ENCODE measurements at places on chromosomes 4 and X.

DNA sequence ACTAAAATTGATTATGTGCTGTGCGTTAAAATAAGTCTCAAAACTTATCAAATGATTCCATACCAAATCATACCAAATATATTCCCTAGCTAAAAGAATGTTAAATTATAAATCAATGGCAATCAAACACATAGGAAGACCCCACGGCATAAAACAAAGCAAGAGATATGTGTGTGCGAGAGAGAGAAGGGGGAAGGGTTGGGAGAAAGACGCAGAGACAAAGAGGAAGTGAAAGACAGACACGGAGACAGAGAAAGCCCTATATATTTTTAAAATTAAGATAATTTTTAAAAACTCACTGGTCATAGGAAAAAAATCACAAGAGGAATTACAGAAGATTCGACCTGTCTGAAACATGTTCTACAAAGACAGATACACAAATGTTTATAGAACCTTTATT, 371.4 kb downstream of the NLGN4X start:
- no peak for DNase-seq

DNA sequence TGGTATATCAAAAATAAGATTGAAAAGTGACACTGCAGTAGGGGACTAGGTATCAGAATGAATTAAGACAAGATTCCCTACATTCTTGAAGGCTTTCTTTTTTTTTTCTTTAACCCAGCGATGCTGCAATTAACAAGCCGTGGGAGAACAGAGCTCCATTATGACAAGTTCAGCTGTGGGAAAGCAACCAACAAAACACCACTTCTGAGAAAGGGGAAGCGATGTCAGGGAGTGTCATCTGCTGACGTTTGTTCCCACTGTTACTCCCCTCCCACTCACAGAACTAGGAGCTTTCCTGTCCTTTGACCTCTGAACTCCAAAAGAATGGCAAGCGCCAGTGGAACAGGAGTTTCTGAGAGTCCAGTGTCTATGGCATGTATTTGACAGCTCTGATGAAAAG, 90.2 kb upstream of the SLITRK2 start:
- no peak for DNase-seq

DNA sequence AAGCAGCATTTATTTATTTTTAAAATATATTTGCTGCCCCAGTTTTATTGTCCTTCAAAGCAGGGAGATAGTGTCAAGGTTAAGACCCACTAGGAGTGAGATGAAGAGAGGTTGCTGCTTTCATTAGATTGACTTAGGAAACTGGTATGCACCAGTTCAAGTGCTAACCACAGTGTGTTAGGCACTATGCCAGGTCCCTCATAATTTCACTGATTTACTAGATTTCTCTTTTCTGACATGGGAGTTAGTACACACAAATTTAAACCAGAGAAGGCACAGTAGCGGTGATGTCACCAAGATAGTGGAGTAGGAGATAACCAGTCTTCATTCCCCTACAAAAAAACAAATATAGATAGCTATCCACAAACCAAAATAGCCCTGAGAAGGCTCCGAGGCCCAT, 14.3 kb downstream of the RRAGB start:
- no peak for DNase-seq

DNA sequence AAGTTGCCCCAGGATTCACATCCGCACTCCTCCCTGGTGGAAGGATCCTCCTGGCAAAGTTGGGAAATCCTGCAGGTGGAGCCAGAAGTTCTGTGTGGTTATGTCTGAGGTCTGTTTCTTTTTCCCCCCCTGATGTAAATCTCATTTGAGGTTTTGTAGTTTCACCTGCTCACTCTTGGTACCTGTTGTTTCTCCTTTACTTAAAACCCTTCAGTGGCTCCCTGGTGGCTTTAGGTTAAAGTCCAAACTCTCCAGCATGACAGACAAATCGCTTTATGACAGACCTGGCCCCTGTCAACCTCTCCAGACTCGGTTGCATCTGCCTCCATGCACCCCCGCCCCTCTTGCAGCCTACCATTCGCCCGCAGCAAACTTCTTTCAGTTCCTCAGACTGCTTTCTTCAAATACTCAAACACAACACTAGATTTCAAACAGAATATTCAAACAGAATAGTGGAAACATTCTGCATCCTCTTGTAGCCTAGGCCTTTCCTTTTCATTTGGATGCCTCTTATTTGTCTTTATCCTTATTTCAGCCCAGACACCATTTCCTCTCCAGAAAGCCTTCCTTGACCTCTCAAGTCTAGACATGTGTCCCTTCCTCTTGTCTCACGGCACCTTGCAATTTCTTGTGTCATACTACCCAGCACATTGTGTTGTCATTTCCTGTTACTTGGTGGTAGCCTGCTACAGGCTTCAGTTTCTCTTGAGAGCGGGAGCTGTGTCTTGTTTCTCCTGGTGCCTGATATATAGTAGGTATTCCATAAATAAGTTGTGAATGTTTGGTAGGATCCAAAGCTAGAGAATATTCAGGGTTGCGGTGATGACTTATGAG, 24.8 kb downstream of the IL13RA1 start:
- DNase-seq = no peak

- DNase-seq = no peak
Measured at GRCh38 chr4:58303456-58303855, 1193.3 kb upstream of the IGFBP7 start.

GRCh38 chrX:135581496-135581895, 61.0 kb downstream of the INTS6L start:
- DNase-seq = no peak

DNA sequence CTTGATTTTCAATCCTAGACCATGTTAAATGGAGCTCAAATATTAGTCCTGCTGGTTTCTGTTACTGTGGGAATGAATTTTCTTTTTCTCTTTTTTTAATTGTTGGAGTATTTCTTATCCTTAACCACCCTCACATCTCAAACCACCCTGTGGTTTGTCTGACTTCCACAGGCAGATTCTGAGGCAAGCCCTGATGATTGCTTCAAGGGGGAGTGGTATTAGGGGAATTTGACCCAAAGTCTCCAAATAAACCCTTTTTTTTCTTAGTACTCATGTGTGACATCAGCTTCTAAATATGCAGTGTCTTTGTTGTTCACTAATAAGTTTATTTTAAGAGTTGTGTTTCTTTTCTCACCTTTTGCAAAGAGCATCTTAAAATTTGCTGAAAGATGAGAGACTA, 810.3 kb downstream of the IL1RAPL1 start:
- no peak for DNase-seq

DNA sequence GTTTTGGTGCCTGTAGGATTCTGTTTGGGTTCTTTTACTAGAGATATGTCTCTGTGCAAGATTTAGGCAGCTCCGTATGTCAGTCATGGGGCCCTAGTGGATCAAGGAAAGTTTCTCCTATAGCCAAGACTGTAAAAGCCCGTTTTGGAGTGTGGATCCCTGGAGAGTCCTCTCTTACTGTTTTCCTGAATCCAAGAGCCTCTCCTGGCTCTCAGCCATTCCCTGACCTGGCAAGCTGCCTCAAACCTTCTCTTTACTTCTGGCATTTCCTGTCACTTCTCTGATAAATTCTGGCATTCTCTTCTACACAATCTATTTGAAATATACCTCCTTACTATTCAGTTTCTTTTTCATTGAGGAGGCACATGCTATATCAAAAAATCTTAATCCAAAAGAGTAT, 41.4 kb downstream of the DCAF12L2 start:
- DNase-seq = no peak

DNA sequence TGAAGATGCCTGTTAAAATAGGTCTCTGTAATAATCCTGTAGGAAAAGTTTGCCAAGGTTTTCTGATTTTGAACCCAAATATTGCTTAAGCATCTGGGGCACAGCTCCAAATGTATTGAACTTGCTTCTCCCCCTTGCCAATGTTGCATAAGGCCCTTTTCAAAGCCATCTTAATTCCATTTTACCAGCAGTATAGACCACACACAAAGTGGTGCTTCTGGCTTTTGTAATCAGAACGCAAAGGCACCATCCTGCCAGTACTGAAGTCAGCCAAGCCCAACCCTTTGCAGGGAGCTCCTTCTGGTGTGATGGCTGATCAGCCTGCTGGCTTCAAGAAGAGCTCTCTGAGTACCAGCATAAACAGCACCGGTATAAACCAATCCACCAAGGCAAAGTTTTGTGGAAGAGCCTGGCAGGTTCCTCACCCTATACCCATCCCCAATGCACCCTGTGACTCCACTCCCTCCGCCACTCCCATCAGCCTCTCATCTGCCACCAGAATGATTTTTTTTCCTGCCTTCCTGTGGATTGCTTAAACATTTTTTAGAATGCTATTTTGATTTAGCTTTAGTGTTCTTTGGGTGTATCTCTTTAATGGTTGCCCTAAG, 39.2 kb upstream of the USP9X start:
- peak; percentile 50 for DNase-seq

DNA sequence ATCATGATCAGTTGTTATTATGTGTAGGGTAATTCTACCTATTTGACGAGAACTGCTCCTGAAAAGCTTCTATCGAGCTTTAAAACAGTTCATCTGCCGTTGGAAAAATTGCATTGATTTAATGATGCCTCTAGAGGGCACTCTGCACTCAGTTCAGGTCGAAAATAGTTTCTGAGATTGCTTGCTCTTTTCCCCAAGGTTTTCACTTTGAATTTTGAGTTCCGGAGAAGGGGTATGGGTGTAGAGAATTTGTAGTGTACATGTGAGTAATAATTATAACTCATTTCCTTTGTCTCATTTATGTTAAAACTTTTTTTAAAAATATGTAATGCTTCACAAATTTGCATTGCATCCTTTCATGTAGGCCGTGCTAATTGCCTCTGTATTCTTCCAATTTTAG, 28.4 kb upstream of the TNIP3 start:
- DNase-seq = peak; percentile 35

GRCh38 chr4:176775338-176775737, 17.4 kb downstream of the VEGFC start:
- no peak for DNase-seq

- DNase-seq = peak; percentile 19
Measured at GRCh38 chr4:182478475-182478874, 235.3 kb downstream of the TENM3 start.

DNA sequence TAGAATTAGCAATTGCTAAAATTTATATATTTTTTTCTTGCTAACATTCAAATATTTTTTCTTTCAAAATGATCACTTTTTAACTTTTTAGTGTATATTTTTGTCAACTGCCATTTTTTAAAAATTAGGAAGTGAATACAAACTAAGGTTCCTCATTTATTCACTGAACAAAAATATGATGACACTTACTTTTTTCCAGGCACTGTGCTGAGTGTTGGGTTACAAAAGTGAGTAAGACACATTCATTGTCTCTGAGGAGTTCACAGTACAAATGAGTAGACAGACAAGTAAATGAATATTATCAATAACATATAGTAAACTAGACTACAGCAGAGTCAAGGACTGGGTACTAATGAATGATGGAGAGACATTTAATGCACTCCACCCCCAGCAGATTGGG, 543.5 kb downstream of the PDHA2 start:
- no peak for DNase-seq

- DNase-seq = no peak
Measured at GRCh38 chr4:53273726-53274125, 92.1 kb downstream of the SCFD2 start.

- no peak for DNase-seq
Measured at GRCh38 chr4:110071466-110071865, 126.9 kb downstream of the ELOVL6 start.

GRCh38 chr4:106893903-106894302, 142.2 kb downstream of the DKK2 start:
- DNase-seq = no peak

DNA sequence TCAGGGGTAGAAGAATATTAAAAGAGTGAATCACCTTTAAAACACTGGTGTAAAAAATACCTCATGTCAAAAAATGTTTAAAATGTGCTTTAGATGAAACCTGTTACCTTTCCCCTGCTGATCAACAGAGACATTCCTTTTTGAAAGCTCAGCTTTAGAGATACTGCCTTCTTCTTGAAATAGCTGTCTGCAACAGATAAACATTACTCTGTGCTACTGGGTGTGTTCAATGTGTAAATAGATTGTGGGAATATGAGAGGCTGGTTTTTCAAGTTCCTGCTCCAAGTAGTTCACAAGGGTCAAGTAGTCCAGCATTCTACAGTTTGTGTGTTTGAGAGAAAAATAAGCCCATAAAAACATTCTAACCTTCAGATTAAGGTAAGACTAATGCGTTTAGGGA, at the start of gene SYTL5:
TSS of gene SYTL5 (plus strand) at position 263 of the 400 bp plus-strand sequence. CDS start 27,337 bp downstream, outside the sequence.
- DNase-seq = no peak

DNA sequence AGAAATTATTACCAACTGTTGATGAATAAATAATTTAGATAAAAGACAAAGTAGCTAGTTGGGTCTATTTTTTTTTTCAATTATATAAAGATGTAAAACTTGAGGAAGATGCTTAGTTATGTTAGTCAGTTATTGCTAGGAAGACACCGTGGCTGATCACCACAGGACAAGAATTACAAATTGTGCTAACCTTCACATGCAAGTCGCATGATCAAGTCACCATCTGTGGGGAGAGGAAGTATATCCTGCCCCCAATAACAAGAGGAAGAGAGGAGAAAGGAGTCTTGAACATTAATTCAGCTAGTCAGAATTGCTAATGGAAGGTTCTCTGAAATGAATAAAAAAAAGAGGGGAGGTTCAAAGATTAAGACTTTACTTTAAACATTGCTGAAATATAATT, 52.3 kb downstream of the CPEB2 start:
- DNase-seq = no peak

GRCh38 chrX:72042852-72043248, 88.9 kb downstream of the RTL5 start:
- DNase-seq = no peak

DNA sequence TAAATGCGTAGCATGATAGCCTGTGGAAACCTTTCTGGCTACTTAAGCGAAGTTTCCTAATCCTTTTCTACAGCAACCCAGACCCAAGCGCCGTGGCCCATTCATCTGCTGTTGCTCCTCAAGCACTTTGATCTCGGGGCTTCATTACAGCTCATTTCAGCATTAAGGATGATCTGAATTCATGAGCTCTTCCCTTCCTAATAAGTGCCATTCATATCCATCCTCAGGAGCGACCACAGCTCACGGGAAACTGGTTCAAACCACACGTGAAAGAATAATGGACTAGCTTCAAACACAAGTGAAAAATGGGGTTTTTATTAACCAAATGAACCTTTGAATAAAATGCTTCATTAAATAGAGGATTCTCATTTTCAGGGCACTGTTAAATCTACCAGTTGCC, 202.6 kb upstream of the LEF1 start:
- DNase-seq = no peak

DNA sequence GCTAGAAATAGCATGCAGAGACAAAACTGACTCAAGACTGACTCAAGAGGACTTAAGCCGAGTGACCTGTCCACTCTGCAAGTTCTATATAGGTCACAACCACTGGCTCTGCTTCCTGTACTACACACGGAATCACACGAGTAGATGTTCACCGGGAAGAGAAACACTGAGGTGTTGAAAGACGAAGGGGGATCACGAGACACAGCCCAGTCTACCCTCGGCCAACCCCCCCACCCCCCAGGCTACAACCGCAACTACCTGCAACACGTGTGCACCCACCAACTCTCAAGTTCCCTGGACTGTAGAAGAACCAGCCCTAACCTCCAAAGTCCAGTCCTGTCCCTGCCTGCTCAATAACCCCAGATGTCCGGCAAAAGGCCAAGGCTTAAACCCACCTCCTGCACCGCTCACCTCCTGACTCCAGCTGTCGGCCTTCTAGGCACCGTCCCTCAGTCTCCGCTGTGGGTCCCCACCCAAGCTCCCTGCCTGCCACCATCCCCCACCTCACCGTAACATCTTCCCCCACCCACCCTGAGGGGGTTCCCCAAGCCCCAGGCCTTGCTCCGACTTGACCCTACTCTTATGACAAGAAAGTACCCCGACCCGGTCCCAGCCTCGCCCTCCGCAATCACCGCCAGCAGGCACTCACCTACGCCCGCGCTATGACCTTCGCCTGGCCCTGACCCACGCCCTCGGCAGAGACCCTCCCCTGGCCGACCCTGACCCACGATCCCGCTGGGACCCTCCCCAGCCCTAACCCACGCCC, 739 bp downstream of the GAK start:
- no peak for DNase-seq

- no peak for DNase-seq
Measured at GRCh38 chr4:152709675-152710438, 30.1 kb upstream of the TMEM154 start.

Measured in NCI-H446 treated with DMSO at 0.1 percent for 48 hours (cell line).